ENCODE measurements at places on chromosomes 5 and 9. TPM values are rescaled to one million over a fixed set of nuclear protein-coding genes. Genes with fewer than 3 reads are reported as not detected.

The F2RL2 gene
- 4.7 TPM for total RNA-seq

The TYRP1 gene
- not detected for total RNA-seq

The TMEM167A gene
- 79.4 TPM for total RNA-seq

The SMIM33 gene
- total RNA-seq, result not detected

The ADAMTS13 gene
- total RNA-seq, result 0.30 TPM

The TEX48 gene
- total RNA-seq, result not detected

The ENC1 gene
- total RNA-seq, result 3.4 TPM

The SHROOM1 gene
- 9.4 TPM for total RNA-seq

The PTGER4 gene
- total RNA-seq, result 7.6 TPM

The PCDHAC2 gene
- 4.2 TPM for total RNA-seq
